AG09309 (cell line): ENCODE measurements at places on chromosomes 5 and 9.
A peak's percentile ranks its signal among the peaks of the same experiment; 100 is the strongest.

- no peak for DNase-seq
Observed at GRCh38 chr5:72020161-72020983, 86.9 kb upstream of the MAP1B start.

GRCh38 chr5:66669086-66669861, 73.1 kb downstream of the MAST4 start:
- no peak for DNase-seq

- no peak for DNase-seq
Observed at GRCh38 chr5:101679816-101680215, 616.3 kb downstream of the SLCO4C1 start.

DNA sequence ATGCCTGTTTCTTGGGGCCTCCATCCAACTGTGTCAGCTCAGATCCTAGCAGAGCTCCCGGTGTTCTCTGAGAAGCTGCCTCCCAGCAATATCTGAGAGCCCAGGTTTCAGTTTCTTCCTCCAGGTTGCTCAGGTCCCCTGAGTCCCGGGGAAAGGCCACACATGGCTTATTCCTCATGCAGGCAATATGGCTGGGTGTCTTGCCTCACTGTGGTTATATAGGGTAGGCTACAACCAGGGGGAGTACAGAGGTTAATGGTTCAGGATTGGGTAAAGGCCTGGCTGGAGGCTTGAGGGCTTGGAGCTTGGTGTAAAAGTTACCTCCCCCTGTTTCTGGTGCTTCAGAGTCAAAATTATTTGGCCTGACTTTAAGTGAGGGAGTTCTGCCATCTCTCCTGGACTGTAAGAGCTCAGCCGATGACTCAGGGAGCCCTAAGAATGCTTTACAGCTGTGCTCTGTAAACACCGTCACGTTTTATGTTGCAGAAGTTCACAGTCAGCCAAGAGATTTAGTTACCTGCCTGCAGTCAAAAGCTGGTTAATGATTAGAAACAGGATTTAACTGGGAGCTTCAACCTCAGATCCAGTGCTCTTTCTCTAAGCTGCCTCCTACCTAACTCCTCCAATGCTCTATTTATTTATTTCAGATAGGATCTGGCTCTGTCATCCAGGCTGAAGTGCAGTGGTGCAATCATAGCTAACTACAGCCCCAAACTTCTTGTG, 24.3 kb upstream of the UBAP2 start:
- DNase-seq: peak; percentile 51

GRCh38 chr9:68969538-68969937, 44.4 kb downstream of the PRKACG start:
- DNase-seq: no peak

DNA sequence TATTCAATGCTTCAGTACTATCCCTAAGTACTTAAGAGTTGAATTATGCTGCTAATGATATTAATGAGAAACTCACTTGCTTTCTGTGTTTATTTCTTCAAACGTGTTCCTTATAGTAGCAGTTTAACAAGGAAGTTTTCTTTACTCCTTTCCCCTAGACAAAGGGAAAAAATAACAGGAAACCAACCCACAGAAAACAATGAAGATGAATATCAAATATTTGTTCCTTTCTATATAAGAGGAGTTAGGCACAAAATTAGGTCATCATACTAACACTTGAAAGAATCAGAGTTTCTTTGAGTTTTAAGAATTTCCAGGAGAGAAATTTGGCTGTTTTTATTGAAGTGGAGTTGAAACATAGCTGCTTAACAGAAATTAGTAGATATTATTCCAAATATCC, 15.4 kb upstream of the OCLN start:
- DNase-seq: no peak

- DNase-seq: no peak
Observed at GRCh38 chr5:114634967-114635901, 273.4 kb downstream of the KCNN2 start.

GRCh38 chr9:113296796-113297558, 6.2 kb downstream of the RNF183 start:
- no peak for DNase-seq

DNA sequence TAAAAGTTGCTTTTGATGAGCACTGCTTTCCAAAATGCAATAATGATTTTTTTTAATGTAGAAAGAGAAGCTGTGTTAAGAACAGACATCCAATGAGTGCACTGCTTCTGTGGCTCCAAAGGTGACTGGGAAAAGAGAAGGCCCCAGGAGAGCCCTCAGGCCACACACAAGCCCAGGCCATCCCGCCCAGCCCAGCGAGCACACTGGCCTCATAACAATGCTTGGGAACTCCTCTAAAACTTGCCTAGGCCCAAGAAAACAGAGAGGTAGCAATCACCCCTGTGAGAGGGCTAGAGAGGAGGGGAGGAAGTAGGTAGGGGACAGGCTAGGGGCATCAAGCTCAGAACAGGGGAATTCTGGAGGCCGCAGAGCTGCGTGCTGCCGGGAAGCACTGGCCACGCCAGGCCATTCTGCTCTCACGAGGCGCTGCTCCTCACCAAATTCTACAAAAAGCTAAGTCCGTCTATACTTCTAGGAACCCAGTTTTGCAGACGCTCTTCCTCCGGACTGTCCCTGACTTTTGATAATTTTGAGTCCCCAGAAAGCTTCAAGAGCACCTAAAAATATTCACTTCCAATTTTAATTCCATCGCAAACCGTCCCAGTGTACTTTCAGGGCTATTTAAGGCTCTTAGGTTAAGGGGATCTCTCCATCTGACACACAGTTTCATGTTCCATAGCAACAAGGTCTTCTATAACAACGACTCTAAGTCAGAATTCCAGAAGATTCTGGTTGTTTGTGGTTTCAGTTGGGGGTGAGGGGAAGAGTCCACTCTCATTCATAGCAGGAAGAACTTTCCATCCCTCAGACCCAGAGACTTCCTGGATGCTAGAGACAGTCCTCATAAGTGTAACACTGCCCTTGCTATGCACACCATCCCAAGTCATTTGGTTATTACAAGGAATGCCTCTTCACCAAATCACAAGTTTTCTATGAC, 51.0 kb downstream of the HABP4 start:
- no peak for DNase-seq

- no peak for DNase-seq
Observed at GRCh38 chr5:109580225-109580624, 109.5 kb upstream of the MAN2A1 start.

DNA sequence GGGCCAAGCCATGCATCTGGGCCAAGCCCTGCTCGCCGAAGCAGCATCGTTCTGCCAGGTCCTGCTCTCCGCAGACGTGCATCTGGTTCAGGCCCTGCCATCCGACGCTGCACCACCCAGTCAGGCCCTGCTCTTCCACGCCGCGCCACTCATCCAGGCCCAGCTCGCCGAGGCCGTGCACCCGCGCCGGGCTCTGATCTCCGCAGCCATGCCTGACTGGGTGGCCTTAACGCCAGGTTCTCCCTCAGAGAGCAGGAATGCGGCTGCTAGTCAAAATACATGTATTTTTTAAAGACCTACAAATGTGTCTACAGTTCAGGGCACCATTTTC, 891.1 kb upstream of the CTNND2 start:
- DNase-seq: no peak
